ENCODE measurements at places on chromosomes 7 and 10.

DNA sequence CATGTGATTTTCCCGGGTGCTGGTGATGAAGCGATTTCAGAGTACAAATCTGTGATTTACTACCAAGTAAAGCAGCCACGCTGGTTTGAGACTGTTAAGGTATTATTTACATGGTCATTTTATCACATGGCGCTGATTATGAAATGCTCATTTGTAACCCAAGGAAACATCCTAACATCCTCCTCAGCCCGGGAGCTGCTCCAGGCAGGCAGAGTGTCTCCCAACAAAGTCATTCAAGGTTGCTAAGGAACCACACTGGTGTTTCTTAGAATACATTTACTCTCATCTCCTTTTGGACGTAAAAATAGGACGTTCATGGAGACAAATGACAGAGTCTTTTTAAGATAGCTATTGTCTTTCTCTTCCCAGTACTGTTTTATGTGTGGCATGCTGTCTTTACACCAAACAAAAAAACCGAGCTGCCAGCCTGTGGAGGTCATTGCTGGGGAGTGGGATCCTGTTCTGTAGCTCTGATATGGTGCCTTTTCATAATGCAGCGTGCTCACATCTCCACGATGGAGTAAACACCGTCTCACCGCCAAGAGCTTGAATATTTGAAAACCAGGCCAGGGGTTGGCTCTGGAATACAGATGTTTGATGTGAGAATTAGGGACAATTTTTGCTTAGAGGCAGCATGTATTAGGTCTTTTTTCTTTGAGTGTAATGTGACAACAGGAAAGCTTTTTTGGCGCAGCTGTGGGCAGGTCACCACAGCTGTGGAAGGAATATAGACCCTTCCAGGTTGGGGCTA, 119.6 kb downstream of the DOCK1 start:
- no peak for DNase-seq

- DNase-seq, result no peak
Observed at GRCh38 chr7:37352974-37353948, 95.4 kb downstream of the ELMO1 start.

DNA sequence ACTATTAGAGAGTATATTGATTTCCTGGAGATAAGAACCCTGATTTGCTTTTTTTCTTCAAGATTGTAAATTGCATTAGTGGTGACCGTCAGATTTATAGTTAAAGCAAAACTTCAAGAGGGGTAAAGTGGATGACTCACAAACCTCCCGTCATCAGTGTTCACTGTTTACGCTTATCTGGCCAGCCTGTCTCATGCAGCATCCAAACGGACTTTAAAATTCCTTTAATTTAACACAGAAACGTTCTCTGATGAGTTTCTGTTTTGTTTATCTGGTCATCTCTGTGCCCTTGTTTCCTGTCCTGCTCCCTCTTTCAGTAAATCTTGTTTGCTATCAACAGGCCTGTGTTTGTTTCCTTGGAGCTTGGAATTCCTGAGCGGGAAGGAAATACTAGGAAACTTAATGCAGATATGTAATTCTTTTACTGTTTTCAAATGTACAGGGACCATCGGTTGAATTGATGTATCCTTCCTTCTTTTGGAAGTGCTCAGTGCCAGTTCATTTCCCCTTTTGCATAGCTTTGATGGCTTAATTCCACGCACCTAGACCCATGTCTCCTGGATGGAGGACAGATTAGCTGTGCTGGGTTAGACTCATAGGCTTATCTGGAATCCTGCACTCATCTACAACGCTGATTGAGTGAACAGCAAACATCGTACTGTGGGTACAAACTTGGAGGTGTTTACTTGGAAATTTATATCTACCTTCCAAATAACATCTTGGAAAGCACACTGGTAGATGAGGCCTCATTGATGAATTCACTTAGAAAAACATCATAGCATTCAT, 21.3 kb downstream of the PTPRE start:
- DNase-seq, result no peak

GRCh38 chr10:47169581-47169980, 130.4 kb upstream of the GDF10 start:
- no peak for DNase-seq

GRCh38 chr7:4361774-4362173, 320.3 kb upstream of the FOXK1 start:
- DNase-seq, result no peak

DNA sequence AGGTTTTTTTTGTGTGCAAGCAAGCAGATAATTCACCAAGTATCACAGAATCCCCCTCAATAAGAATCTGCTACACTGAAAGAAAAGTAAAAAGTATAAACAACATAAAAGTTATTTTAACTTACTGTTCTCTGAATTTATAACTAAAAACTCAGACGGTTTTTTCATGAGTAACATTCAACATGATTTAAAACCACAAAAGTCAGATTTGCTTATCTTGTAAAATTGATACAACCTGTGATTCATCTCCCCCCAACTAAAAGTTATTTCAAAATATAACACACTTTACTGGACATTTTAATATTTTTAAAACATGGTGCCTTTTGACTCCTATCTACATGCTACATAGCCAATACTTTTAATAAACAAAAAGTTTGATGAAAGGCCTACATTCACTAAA, 32.8 kb downstream of the TSPAN12 start:
- DNase-seq, result no peak

DNA sequence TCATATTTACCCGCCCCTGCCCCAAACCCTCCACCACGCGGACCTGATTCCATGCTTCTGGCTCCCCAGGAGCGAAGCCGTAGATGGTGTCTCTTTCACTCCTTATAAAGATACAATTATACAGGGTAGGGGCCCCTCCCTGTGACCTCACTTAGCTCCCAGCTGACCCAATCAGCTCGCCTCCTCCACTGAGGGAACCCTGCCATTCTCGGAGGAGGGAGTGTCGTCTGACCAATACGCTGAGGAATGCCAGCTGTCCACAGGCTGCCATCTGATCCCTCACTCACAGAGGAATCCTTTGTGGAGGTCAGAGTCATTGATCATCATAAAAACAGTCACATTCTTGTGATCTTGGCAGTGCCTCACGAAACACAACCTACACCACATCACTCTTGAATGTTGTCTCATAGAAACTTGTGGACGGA, 67.5 kb upstream of the INSIG1 start:
- no peak for DNase-seq

- DNase-seq, result no peak
Observed at GRCh38 chr10:87092376-87092860, 2.2 kb downstream of the GLUD1 start.

GRCh38 chr7:103388469-103389140, 41.2 kb downstream of the PSMC2 start:
- no peak for DNase-seq

- DNase-seq, result no peak
Observed at GRCh38 chr10:72243822-72244437, 27.9 kb upstream of the ASCC1 start.

- DNase-seq, result no peak
Observed at GRCh38 chr7:44643206-44643605, 36.8 kb downstream of the OGDH start.

DNA sequence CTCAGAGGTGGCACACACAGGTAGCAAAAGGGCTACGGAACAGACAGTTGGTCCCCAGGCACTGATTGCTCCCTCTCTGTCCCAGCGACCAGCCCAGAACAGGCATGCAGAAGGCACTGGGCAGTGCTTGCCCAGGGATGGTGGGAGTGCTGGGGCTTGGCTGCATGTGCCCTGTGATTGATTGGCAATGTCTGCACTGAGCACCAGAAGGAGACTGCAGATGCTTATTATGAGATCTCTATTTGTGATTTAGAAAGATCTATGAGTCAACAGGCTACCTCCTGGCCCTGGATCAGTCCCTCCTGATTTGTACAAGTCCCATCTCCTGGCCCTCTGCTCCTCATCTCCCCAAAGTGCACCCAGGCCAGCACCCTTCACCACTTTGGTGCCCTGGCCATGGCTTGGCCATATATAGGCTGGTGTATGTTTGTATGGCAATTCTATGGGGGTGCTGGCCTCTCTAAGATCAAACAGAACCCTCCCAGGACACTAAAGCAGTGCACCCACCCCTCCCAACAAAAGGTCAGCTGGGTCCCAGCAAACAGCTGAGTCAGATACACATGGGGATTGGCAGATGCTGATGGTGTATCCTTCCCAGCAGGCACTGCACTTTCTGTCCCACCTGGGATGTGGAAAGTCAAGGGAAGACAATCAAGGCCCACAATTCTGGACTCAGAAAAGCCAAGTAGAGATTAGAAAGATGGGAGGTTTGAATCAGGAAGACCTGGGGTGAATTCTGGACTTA, 30.9 kb downstream of the CAMK2B start:
- no peak for DNase-seq

DNA sequence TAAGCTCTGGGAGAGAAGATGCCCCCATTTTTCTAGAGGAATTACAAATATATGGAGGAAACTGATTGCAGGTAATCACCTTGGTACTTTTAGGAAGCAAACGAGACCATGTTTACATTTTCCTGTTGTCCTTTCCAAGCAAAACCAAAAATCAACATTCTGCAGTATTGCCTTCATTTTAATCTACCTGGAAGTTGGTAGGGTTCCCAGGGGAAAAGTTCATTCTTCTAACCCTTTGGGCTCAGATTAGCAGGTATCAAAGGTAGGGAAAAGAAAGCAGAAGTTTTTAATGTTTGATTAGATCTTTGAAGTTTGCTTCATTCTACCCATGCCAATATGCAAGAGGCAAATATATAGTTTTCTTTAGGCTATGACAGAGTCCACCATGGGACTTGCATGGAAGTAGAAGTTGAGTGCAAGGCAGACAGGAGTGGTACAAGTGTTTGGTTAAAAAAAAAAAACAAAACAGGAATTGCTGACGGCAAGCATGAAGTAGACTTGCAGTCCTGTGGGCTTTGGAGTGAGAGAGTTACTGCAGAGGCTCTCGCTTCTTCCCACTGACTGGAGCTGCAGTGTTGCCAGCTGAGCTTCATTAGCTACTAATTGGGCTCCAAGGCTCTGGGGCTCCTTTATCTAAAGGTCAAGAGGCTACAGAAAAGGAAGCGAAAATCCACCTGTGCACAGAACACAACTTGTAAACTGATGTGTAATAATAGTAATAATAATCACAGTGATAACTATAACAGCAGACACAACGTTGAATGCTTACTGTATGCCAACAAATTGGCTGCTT, 28.9 kb upstream of the ASAH2 start:
- no peak for DNase-seq

GRCh38 chr10:62873866-62874265, 57.7 kb upstream of the EGR2 start:
- DNase-seq, result no peak

DNA sequence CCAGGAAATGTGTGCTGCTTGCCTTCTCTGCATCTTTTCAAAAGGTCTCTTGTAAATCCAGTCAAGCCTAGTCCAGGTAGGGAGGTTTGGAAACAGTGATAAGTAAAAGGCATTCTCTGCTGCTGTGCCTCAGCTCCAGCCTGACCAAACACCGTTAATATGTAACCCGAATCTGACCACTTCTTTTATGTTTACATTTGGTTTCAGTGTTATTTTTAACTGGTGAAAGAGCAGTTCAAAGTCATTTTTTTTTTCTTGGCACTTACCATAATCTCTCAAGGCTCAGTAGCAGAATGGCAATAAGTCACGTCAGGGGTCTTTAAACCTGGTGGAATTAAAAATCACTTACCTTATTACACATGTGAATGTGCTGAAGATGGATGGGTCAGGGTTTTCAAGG, 216.8 kb downstream of the PTEN start:
- DNase-seq, result no peak

GRCh38 chr7:42212541-42213090, 24.4 kb downstream of the GLI3 start:
- no peak for DNase-seq

DNA sequence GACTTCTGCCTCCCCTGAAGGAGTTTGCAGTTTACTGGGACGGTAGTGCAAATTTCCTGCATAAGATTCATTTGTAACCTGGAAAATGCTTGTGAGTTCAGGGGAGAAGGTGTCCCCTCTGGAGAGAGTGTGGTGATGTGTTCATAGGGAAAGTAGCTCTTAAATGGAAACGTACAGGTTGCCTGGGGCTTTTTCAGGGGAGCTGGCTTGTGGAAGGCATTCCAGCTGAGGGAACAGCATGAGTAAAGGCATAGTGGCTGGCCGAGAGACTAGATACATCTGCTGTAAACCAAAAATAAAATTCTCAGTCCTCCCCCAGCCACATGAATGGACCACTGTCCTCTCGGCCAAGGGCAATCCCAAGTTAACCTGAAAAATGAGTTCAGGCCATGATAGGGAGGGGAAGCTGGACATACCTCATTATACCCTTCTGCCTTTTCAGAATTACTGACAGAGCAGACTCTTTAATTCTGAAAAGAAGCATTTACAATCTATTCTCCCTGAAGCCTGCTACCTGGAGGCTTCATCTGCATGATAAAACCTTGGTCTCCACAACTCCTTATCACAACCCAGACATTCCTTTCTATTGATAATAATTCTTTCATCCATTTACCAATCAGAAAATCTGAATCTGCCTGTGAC, 123.7 kb downstream of the GALNT17 start:
- no peak for DNase-seq

DNA sequence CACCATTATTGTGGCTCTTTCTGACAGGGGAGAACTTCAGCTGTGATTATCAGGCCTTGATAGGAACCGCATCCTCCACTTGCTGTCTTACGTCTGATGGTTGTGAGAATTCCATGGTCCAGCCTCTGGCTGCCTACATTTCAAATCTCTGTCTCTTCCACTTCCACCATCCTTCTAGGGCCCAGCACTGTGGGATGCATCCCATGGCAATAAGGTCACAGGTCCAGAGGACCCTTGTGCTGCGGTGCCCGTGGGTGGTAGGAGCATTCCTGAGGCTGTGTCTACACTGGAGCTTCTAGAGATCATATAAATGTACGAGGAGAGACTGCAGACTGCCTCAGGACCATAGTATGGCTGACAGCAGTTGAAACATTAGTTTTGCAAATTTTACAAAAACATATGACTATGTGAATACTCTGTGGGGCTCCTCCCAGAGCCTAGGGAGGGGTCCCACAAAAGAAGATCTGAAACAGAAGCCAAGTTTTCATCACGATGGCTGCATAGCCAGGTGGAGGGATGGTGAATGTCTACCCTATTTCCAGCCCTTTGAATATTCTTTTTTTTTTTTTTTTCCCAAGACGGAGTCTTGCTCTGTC, 11.8 kb downstream of the CALML3 start:
- no peak for DNase-seq

DNA sequence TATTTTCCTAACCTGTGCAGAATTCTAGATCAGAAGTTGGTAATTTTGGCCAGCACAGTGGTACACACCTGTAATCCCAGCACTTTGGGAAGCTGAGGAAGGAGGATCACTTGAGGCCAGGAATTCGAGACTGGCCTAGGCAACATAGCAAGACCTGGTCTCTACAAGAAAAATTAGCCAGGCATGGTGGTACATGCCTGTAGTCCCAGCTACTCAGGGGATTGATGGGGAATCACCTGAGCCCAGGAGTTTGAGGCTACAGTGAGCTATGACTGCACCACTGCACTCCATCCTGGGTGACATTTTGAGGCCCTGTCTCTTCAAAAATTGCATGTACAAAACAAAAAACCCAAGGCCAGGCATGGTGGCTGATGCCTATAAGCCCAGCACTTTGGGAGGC, 8.6 kb downstream of the PGAM1 start:
- DNase-seq, result no peak

Measured in NCI-H1436 treated with DMSO at 0.1 percent for 48 hours (cell line).